ENCODE measurements at places on chromosomes 7 and 10.

- no peak overlapping the region for H3K4me3 ChIP-seq
- no peaks in the 10 kb centered on the region for H3K4me1 ChIP-seq
- no peaks in the 10 kb centered on the region for H3K36me3 ChIP-seq
- H3K27me3 ChIP-seq, result peaks cover 20% of the 10 kb centered on the region
These were observed 4.9 kb downstream of the PKD2L1 start for GRCh38 chr10:100325158-100325557.

GRCh38 chr7:122299624-122300210 is 4.8 kb downstream of the FEZF1 start:
- no peaks in the 10 kb centered on the region for H3K36me3 ChIP-seq
- peaks cover 85% of the 10 kb centered on the region for H3K27me3 ChIP-seq
- H3K4me3 ChIP-seq, result no peak overlapping the region
- H3K4me1 ChIP-seq, result no peaks in the 10 kb centered on the region
- DNase-seq, result no peak

DNA sequence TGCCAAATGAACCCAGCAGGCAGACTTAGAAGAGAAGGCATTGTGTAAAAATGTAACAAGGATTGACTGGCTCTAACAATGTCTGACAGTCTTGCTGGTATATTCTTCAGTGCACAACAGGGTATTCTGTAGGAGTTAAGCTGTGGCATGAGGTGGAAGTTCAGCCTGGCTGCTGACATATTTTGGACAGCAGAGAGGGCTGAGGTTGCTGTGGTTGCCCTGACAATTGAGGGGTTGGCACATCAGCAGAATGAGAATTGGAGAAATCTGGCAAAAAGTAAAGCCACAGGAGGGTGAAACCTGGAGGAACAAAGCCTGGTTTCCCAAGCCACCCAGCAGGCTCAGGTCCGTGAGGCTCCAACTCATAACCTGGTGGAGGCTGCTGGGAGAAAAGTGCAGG is 220.2 kb downstream of the JAZF1 start:
- no peaks in the 10 kb centered on the region for H3K4me1 ChIP-seq
- H3K36me3 ChIP-seq, result no peaks in the 10 kb centered on the region
- no peak for DNase-seq
- no peak overlapping the region for H3K27ac ChIP-seq
- H3K27me3 ChIP-seq, result no peaks in the 10 kb centered on the region
- no peak overlapping the region for H3K4me3 ChIP-seq

DNA sequence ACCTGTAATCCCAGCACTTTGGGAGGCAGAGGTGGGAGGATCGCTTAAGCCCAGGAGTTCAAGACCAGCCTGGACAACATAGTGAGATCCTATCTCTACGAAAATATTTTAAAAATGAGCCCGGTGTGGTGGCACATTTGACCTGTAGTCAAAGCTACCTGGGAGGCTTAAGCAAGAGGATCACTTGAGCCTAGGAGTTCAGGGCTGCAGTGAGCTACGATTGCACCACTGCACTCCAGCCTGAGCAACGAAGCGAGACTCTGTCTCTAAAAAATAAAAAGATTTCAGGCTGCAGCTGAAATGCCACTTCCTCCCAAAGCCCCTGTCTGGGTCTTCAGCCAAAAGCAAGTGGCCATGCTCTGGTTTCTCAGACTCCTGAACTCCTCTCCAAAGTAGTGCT is 38.7 kb upstream of the CARD11 start:
- no peaks in the 10 kb centered on the region for H3K4me1 ChIP-seq
- H3K36me3 ChIP-seq, result no peaks in the 10 kb centered on the region
- H3K27me3 ChIP-seq, result no peaks in the 10 kb centered on the region
- H3K4me3 ChIP-seq, result no peak overlapping the region
- no peak overlapping the region for H3K27ac ChIP-seq

DNA sequence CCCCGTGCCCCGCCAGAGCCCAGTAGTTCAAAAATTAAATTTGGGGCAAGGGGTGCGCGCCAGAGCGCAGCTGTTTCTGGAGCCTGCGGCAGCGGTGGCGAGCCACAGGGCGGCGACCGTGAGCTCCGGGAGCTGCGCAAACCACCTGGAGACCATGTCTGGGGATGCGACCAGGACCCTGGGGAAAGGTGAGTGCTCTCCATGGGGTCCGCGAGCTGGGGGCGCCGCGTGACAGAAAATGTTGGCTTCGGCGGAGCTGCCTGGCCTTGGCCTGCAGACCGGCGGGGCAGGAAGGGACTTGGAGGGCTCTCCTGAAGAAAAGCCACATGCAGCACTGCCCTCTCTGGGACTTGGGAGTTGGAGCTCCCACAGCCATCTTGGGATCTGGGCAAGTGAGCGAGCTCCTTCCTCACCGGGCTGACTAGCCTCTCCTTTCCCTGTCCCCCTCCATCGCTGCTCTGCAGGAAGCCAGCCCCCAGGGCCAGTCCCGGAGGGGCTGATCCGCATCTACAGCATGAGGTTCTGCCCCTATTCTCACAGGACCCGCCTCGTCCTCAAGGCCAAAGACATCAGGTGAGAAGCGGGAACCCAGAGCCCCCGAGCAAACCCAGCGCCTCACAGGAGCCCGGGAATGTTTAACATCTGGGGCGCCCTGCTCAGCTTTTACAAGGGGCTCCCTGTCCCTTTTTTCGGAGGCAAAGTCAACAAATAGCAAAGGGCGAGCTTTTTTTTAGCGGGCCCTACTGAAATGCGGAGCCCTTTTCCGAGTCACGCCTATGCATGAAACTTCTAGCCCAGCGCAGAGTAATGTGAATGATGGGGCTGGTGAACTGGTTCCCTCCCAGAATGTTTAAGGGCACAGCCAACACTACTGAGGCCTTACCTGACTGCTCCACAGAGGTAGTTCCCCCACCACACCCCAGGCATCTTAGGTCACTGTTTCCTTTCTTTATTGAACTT is 6.1 kb downstream of the GSTO2 start:
- peaks cover 7% of the 10 kb centered on the region for H3K4me1 ChIP-seq
- H3K27me3 ChIP-seq, result no peaks in the 10 kb centered on the region
- DNase-seq, result peak; percentile 69
- peaks cover 27% of the 10 kb centered on the region for H3K36me3 ChIP-seq
- H3K27ac ChIP-seq, result peak overlapping the region; percentile 33

GRCh38 chr7:7870555-7870954 is 98.0 kb upstream of the GLCCI1 start:
- H3K27ac ChIP-seq, result no peak overlapping the region
- no peaks in the 10 kb centered on the region for H3K4me1 ChIP-seq
- H3K27me3 ChIP-seq, result no peaks in the 10 kb centered on the region

DNA sequence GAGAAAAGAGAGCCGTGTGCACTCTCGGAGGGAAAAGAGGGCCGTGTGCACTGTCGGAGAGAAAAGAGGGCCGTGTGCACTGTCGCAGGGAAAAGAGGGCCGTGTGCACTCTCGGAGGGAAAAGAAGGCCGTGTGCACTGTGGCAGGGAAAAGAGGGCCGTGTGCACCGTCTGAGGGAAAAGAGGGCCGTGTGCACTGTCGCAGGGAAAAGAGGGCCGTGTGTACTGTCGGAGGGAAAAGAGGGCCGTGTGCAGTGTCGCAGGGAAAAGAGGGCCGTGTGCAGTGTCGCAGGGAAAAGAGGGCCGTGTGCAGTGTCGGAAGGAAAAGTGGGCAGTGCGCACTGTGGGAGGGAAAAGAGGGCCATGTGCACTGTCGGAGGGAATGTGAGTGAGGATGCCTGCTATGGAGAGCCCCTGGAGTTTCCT is 188.7 kb downstream of the DNAJB6 start:
- H3K4me1 ChIP-seq, result no peaks in the 10 kb centered on the region
- H3K27ac ChIP-seq, result no peak overlapping the region
- H3K36me3 ChIP-seq, result no peaks in the 10 kb centered on the region
- DNase-seq, result no peak
- H3K27me3 ChIP-seq, result peaks cover 3% of the 10 kb centered on the region

GRCh38 chr7:19869979-19870378 is 96.6 kb upstream of the TMEM196 start:
- no peaks in the 10 kb centered on the region for H3K27me3 ChIP-seq
- H3K36me3 ChIP-seq, result no peaks in the 10 kb centered on the region
- no peaks in the 10 kb centered on the region for H3K4me1 ChIP-seq
- H3K4me3 ChIP-seq, result no peak overlapping the region
- no peak for DNase-seq

Data from RWPE2 (cell line).